ENCODE measurements at places on chromosomes 3 and 15. TPM values are rescaled to one million over a fixed set of nuclear protein-coding genes. Genes with fewer than 3 reads are reported as not detected.

ARHGEF26 gene
- 0.94 TPM for total RNA-seq

EFHB gene
- 0.71 TPM for total RNA-seq

GCNT3 gene
- not detected for total RNA-seq

UNC13C gene
- total RNA-seq: 0.05 TPM

ARHGAP31 gene
- 30.4 TPM for total RNA-seq

- H3K4me1 ChIP-seq: no peaks in the 10 kb centered on the region
- H3K27ac ChIP-seq: no peak overlapping the region
- DNase-seq: no peak
Observed at GRCh38 chr3:190709351-190709773, 153.1 kb downstream of the GMNC start.

DNA sequence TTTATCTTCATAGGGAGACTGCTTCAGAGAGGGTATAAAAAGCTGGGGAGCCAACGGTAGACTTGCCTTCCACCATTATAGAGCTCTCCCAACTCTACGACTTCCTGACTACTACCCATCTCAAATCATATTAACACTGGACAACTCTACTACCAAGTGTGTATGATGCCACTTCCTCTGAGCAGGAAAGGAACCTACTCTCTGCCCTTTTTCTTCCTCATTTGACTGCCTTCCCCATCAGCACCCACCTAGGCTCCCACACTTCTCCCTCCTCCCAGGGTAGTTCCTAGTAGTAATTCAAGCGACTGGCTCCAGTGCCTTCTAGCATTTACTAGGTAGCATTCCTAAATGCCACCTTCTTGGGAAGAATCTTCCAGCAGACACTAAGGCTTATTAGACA is 24.5 kb upstream of the TBL1XR1 start:
- no peaks in the 10 kb centered on the region for H3K36me3 ChIP-seq
- no peaks in the 10 kb centered on the region for H3K4me1 ChIP-seq
- H3K27ac ChIP-seq: no peak overlapping the region
- no peaks in the 10 kb centered on the region for H3K27me3 ChIP-seq

- no peaks in the 10 kb centered on the region for H3K27me3 ChIP-seq
- DNase-seq: no peak
Observed at GRCh38 chr15:44641651-44642050, 21.8 kb downstream of the SPG11 start.

Measured in heart right ventricle (tissue), 16 donors.